Temporal lobe (tissue), 4 donors: ENCODE measurements at places on chromosomes 5 and 9. TPM values are rescaled to one million over a fixed set of nuclear protein-coding genes. Genes with fewer than 3 reads are reported as not detected.

Gene BNC2
- total RNA-seq = 1.7 TPM

Gene KCNMB1
- under 0.01 TPM for total RNA-seq

Gene PCDHA11
- total RNA-seq = 31.7 TPM

Gene FLT4
- total RNA-seq = 2.0 TPM

Gene ANKS6
- total RNA-seq = 3.4 TPM

Gene CLIC3
- total RNA-seq = not detected

Gene SPATA31A3
- not detected for total RNA-seq

Gene RABL6
- 29.5 TPM for total RNA-seq

Gene PJA2
- 257 TPM for total RNA-seq

Gene GPR150
- 0.25 TPM for total RNA-seq

Gene C9
- not detected for total RNA-seq

Gene WNT8A
- total RNA-seq = under 0.01 TPM

Gene PCAT7
- not detected for total RNA-seq

Gene PCDHA9
- 12.3 TPM for total RNA-seq

Gene FBXL7
- 3.9 TPM for total RNA-seq

Gene SLC23A1
- not detected for total RNA-seq

Gene CFAP77
- not detected for total RNA-seq

Gene FOXD4L3
- not detected for total RNA-seq

Gene GARIN3
- not detected for total RNA-seq

Gene ARHGEF39
- total RNA-seq = 0.25 TPM

Gene SLC6A3
- total RNA-seq = not detected

Gene RHOBTB3
- total RNA-seq = 135 TPM

Gene MYOZ3
- total RNA-seq = 3.9 TPM

Gene HABP4
- total RNA-seq = 13.0 TPM

Gene KLHL3
- 7.1 TPM for total RNA-seq

Gene PCDHA12
- 8.6 TPM for total RNA-seq

Gene GGTA1
- 1.7 TPM for total RNA-seq

Gene CCDC112
- 69.8 TPM for total RNA-seq
